ENCODE measurements at places on chromosomes 11 and 22. TPM values are rescaled to one million over a fixed set of nuclear protein-coding genes. Genes with fewer than 3 reads are reported as not detected.

Gene OR4D5
- total RNA-seq, result not detected

Gene LRRC10B
- total RNA-seq, result not detected

Gene FAM111B
- not detected for total RNA-seq

Gene ASRGL1
- 7.0 TPM for total RNA-seq

Gene PICALM
- total RNA-seq, result 82.3 TPM

Gene MYOD1
- 20.6 TPM for total RNA-seq

Gene SPI1
- 4.0 TPM for total RNA-seq

Gene NEFH
- not detected for total RNA-seq

Measured in gastrocnemius medialis (tissue), 4 donors.